Stimulated activated CD4-positive, alpha-beta T cell treated with anti-CD3 and anti-CD28 coated beads, TNF-alpha, amount 100 ng/mL, for 1 hour (primary cell): ENCODE measurements at places on chromosomes 2 and 18.

GRCh38 chr2:160925956-160926355 is 234.3 kb upstream of the TANK start:
- no peak for DNase-seq

- no peak for DNase-seq
Observed at GRCh38 chr2:211957799-211958198, 580.8 kb downstream of the ERBB4 start.

GRCh38 chr2:207362716-207363115 is 167.0 kb upstream of the CREB1 start:
- DNase-seq = no peak

DNA sequence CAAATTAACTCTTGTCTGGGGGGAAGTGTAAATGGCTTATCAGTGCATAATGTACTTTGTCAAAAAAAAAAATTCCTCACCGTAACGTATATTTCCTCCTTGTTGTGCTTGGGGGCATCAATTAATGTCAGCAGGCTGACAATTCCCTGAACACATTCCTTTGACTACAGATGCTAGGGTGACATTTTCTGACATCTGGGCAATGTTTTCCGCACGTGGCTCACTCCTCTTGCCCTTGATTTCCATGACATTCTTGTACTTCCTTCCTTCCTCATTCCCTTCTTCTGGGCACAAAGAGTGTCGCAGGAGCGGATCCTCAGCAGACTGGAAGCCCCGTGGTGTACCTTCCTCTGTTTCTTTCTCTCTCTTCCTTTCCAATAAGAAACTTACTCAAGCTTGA is 173.7 kb downstream of the SP3 start:
- no peak for DNase-seq

DNA sequence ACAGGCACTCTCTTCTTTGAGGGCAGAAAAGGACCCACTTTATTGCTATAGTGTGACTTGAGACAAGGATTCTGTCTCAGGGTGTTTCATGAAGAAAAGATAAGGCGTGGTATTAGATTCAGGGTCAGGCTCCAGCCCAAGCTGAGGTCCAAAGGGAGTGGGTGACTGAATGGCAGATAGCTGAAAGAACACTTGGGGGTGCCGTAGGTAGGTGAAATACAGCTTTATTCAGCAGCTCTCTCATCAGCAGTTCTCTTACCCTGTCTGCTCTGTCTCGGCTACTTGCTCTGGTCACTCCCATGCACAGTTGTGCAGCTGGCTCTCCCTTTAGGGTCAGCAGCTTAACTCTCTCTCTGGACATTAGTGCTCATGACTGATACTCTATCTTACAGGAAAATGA is 379.9 kb downstream of the LPIN1 start:
- DNase-seq = no peak

DNA sequence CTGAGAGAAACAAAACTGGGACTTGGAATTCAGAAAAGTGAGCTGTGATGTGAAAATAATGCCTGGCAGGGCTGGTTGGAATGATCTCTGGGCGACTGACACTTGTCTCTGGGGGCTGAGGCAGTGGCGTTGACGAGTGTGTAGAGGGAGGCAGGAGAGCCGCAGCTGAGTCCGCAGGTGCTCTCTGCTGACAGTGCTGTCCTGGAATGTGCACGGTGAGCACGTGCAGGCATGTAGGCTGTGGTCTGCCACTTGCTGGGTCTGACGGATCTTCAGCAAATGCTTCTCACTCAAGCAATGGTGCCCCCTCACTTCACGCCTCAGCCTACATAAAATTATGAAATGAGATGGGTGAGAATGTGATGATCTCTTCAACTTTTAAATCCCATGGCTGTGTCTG is 38.5 kb upstream of the ATP9B start:
- DNase-seq = no peak

DNA sequence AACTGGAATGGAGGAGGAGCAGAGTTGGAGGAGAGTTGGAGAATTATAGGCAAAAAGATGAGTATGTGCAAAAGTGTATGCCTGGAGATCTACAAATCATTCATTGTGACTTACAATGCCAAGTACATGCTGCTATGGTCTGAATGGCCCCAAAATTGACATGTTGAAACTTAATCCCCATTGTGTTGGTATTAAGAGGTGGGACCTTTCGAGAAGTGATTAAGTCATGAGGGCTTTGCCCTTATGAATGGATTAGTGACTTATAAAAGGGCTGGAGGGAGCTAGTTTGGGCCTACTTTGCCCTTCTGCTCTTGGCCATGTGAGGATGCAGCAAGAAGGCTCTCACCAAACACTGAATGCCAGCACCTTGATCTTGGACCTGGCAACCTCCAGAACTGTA is 6.3 kb upstream of the RBMS1 start:
- no peak for DNase-seq

GRCh38 chr2:134368009-134368817 is 114.3 kb downstream of the MGAT5 start:
- DNase-seq = no peak

DNA sequence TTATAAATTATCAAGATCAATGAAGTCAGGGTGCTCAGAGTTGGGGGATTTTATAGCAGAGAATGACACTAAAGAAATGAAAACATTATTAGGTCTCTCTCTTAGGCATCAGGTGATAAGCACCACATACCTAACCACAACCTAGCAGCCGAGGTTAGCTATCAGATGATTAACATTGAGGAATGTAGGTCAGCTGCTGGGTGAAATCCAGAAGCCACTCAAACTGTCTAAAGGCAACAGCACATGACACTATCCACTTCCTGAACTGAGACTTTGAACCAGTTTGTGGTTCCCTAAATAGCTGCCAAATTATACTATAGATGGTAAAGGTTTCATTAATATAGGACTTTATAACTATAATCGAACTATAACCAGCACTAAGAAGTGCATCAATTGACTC is 4.7 kb downstream of the EPG5 start:
- DNase-seq = no peak

- no peak for DNase-seq
Observed at GRCh38 chr2:168849610-168850009, 40.6 kb downstream of the SPC25 start.

DNA sequence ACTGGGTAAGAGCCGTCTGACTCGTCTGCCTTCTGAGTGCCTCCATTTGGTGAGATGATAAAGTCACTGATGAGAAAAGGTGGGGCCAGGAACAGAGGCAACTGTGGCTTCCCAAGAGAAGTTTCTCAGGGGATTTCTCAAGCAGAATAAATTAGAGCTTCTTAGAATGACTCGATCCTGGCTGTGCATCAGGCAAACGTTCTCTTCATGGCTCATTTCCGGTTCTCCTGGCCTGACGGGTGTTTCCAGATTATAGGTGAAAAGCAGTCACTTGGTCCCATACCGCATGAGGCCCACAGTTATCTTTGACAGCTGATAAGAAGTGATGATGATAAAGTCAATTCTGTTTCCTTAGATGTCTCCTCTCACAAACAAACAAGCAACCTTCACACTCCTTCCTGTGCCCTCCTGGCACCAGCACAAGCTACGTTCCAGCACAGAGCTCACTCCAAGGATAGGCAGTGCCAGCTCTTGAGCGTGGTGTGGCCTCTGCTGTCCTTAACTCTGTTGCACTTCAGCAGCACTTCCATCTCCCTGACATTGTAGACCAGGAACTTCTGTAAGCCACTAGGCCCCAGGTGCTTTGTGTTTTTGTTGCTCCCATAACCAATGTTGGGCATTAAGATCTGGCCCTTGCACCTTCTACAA is 37.8 kb upstream of the KCNF1 start:
- DNase-seq = no peak

GRCh38 chr2:119494163-119494790 is 30.0 kb downstream of the SCTR start:
- no peak for DNase-seq

- no peak for DNase-seq
Observed at GRCh38 chr2:48694149-48694548, 61.4 kb downstream of the LHCGR start.

GRCh38 chr2:39779927-39780326 is 869 bp upstream of the THUMPD2 start:
- no peak for DNase-seq

GRCh38 chr2:239328351-239329191 is 72.2 kb downstream of the HDAC4 start:
- no peak for DNase-seq

GRCh38 chr2:163198007-163198406 is 359.4 kb upstream of the KCNH7 start:
- DNase-seq = no peak

GRCh38 chr18:44175891-44176290 is 504.8 kb upstream of the SETBP1 start:
- DNase-seq = no peak

GRCh38 chr2:48319863-48320262 is 210.1 kb upstream of the STON1 start:
- DNase-seq = no peak

DNA sequence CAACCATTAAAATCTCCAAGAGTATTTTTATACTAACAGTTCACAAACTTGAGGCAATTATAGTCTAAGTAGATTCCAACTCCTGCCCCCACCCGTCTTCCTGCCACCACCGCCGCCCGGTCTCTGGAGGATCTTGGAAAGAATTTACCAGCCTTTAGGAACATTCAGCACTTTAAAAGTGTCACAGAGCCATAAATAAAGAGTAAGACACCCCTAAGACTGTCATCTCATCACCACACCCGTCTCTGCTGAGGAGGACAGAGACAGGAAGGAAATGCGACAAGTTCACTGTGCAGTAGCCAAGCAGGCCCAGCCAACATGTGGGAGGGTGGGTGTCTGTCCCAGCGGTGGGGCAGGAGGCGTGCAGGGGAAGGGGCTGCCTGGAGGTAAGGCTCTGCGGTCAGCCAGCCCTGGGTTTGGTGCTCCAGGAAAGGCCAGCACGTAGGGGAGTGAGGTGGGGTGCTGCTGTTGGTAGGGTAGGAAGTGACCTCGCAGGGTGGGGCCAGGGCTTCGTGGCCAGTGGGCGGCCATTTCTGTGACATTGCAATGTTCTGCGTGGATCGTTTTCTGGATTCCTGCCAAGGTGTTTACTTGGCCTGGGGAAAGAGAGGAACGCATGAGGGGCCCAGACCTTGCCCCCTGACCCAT is 111.6 kb downstream of the FAM210A start:
- DNase-seq = no peak

DNA sequence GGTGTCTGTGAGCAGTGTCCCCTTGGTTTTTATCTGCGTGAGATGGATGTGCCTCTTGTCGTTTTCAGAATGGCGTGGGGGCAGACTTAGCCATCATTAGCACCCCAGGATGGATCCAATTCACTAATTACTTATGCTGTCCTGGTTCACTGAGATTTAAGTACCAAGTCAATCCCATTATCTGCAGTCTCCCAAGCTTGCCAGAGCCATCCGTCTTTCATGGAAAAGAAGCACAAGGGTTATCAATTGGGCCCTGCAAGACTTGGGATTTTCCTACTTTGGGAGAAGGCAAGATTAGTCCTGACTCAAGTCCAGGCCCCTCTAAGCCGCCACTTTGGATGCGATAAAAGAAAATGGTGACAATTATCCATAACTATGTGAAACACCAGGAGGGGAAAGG is 404.0 kb downstream of the TMEM182 start:
- no peak for DNase-seq

DNA sequence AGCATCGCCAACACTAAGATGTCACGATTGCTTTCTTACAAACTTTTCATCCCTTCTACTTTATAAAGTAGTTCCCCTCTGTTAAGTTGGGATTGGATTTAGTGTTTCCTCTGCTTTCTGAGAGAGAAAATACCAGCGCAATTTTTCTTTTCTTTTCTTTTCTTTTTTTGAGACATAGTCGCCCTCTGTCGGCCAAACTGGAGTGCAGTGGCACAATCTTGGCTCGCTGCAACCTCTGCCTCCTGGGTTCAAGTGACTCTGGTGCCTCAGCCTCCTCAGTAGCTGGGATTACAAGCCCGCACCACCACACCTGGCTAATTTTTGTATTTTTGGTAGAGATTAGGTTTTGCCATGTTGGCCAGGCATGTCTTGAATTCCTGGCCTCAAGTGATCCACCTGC is 9.0 kb downstream of the RELCH start:
- no peak for DNase-seq

DNA sequence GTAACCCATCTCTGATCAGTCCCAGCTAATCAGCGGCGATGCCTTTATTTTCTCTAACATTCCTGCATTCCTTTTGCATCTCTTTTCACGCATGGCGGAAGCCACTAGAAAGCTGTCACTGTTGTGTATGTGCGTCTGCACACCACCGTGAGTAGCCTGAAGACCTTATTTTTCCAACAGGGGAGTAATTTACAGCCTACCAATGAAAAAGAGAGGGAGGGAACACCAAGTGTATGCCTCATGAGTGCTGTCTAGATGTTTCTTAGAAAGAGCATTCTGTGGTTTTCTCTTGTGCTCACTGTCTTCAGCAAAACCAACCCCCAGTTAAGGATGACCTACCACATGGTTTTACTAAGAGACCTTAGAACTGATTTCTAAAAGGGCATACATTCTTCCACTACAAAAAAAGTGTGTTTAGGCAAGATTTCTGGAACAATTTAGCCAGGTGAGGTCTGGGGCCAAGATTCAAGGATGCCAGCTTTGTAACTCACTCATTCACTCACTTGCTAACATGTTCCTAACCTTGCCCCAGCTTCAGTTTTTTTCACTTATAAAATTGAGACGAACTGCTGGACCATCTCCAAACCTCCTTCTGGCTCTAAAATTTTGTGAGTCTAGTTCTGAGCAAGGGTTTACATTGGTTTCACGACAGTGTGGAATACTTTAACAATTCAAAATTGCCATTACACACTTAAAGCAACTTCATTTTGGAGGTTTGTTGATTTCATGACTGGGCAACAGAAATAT is 51.4 kb downstream of the BCL2 start:
- DNase-seq = no peak

- no peak for DNase-seq
Observed at GRCh38 chr2:45919160-45919650, 267.7 kb downstream of the PRKCE start.

GRCh38 chr2:104852090-104852666 is 1.7 kb upstream of the POU3F3 start:
- no peak for DNase-seq

GRCh38 chr2:226354434-226354833 is 445.2 kb downstream of the IRS1 start:
- DNase-seq = no peak

DNA sequence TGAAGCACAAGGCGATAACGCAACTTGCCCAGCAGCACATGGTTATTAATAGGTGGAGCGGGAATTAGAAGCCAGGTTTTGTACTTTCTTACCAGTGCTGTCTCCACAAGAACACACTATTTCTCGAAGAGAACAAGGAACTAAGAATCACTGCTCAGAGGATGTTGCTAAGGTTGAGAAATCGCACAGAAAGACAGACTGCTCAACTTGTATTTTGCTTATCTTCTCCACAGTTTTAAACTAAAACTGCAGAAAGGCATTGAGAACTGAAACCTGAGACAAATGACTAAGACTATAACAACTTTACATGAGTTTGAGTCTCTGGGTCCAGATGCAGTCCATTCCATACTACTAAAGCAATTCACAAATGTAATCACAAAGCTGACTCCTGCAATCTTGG is 6.2 kb downstream of the PRKD3 start:
- DNase-seq = no peak

DNA sequence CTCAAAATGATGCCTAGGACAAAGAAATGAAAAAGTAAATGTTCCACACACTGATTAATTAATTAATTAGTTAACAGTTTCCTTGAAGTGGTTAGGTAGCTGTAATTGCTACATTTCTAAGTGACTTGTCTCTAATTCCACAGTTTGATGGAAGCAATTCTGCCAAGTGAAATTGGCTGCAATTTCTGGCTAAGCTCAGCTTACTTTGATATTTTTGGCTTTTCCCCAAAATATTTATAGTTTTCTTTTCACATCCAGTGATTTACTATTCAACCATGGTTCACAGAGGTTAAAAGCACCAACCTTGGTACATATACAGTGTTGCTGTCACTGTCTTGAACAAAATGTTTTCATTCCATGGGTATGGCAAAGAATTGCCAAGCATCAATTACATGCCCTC is 459.5 kb upstream of the CDH20 start:
- DNase-seq = no peak
